ENCODE measurements at places on chromosomes 2 and 18. TPM values are rescaled to one million over a fixed set of nuclear protein-coding genes. Genes with fewer than 3 reads are reported as not detected.

Gene EPHA4
- 25.3 TPM for total RNA-seq

Gene UGT1A10
- total RNA-seq: not detected

Gene MYO1B
- 61.7 TPM for total RNA-seq

Gene ALPI
- not detected for total RNA-seq

Gene ANKRD39
- total RNA-seq: 9.1 TPM

Data from epithelial cell of umbilical artery (primary cell).